ENCODE measurements at places on chromosomes 1 and 21. TPM values are rescaled to one million over a fixed set of nuclear protein-coding genes. Genes with fewer than 3 reads are reported as not detected.

GPR37L1 gene
- total RNA-seq: not detected

- DNase-seq: no peak
Observed at GRCh38 chr21:43861706-43862105, 3.3 kb upstream of the AGPAT3 start.

DNA sequence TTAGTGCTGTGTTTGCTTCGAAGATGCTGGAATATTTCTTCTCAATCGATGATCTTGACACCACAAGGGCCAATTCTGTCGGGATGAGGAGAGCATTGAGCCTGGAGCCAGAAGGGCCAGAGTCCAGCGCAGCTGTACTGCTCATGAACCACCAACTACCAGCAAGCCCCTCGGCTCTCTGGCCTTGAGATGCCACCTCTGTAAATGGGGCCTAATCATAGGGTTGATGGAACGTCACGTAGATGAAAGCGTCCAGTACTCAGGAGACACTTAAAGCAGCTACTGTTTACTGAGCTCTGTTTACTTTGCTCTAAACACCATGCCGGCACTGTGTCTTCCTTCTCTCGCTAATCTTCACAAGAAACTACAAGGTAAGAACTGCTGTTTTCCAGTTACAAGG lies 26.3 kb downstream of the CCDC185 start:
- DNase-seq: no peak

DNA sequence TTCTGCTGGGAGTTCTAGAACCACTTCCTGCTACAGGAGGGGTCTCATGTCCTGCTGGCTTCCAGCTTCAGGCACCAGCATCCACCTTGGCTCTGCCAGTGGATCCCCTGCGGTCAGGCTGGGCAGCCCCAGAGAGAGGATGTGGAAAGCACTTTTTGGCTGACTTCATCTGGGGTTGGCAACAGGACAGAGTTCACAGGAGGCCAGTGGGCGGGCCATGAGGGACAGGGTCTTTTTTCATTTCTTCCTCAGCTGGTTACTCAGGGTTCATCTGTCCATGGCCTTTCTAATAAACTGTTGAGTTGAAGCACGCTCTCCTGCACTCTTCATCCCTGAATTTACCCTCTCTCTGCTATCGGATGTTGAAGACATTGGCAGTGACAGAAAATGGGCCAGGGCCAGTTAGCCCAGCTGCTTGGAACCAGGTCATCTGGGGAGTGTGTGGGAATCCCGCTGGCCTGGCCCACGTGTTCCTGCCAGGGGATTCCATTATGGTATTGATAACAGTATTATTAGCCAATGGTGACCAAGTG lies 45.2 kb downstream of the RPS6KA1 start:
- DNase-seq: peak; percentile 63
